Right ventricle myocardium superior (tissue), 1 donor: ENCODE measurements at places on chromosomes 13 and 19.

DNA sequence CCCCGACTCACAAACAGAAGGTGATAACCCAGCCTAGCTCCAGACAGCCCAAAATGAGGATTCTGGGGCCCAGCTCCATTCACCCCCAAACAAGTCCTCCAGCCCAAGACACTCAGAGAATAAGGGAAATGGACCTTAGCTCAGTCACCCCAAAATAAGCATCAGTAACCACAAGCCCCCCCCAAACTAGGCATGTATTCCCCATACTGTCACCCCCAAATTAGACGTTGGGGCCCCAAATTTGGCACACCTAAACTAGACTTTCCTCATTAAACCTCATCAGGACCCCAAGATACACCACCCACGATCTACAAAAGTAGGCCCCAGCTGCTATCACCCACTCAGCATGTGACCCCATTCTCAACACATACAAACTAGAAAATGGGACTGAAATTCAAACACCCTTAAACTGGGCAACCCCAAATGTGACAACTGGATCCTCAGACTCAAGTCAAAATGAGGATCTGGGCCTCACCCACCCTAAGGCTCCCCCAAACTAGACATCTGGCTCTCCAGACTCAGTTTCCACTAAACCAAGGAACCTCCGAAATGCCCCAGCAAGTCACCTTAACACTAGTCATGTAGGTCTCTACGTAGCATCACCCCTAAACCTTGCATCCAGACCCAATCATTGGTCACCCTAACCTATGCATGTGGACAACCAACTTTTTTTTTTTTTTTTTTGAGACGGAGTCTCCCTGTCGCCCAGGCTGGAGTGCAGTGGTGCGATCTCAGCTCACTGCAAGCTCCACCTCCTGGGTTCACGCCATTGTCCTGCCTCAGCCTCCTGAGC is 13.4 kb upstream of the ERFL start:
- DNase-seq = no peak

GRCh38 chr13:39862900-39863299 is 207.4 kb downstream of the COG6 start:
- DNase-seq = no peak

- DNase-seq = no peak
Observed at GRCh38 chr13:27721681-27722080, 70.6 kb upstream of the GSX1 start.

GRCh38 chr13:56670563-56670962 is 470.2 kb upstream of the PRR20A start:
- no peak for DNase-seq

GRCh38 chr19:27775395-27775794 is 1437.6 kb downstream of the UQCRFS1 start:
- no peak for DNase-seq

DNA sequence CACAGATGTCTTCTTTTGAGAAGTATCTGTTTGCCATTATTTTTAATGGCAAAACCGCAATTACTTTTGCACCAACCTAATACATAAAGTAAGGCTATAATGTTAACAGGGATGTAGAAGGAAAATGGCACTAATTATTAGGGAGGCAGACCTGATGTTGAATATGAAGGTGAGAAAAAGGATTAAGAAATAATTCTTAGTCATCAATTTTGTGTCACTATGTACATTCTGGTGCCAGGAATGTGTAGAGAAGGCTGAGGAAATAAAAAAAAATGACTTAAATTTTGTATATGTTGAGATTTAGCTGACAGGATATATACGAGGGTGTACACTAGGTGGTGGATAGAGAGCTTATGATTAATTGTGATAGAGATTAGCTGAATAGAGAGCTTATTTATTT is 12.6 kb downstream of the ZNF585B start:
- no peak for DNase-seq

- no peak for DNase-seq
Observed at GRCh38 chr19:4060621-4061177, 6.0 kb downstream of the ZBTB7A start.

DNA sequence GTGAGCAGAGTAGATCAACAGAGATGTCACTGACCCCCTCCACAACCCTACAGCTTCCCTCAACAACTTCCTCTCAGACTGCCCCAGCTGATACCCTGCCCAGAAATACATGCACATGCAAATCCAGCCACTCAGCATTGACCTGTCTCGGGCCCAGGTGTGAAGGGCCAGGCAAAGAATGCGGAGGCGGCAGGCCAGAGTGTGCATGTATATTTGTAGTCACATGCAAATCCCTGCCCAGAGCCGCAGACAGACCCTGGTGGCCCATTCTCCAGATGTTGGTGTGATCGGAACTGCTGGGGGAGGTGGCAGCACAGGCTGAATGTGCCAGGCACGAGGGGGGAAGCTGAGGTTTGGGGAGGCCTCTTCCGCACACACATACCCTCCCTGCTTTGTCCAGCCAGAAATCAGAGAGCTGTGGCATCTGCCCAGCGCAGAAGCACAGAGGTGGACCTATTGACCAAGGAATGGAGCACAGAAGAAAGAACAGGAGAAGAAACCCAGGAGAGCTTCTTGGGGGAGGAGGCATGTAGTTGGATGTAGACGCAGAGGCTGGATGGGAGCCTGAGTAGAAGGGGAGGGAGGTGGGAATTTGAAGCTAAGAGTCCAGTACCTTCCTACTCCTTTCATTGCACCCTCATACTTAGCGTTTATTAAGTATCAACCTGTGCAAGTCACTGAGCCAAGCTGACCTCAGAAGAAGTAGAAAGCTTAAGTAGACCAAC is 14.4 kb downstream of the MEF2B start:
- no peak for DNase-seq

DNA sequence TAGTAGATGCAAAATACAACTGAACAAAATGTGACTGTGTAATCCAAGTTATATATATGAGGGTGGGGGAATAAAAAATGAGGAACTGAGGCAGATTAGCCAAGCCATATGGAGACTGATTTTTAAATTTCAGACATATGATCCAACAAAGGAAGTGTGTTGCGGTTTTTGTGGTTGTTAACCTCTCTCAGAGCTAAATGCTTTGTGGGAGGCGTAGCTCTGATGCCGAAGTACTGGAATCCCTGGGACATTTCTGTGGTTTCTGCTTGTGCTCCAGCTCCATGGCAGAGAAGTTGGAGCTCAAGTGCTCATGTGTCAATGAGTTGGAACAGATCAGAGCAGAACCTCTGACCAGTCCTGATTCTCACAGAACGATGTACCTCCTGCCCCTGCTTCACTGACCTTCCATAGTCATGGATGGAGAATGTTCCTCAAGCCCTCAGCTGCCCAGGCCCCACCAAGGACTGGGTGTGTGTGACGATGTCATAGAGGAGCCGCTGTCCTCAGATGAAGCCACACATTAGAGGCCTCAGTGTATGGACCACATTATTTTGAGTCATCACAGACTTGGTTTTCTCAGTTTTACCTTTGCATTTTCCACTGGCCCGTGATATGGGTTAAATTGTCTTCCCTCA is 107.6 kb downstream of the SOX1 start:
- DNase-seq = no peak

- peak; percentile 33 for DNase-seq
Observed at GRCh38 chr19:19257137-19257536, 16.0 kb downstream of the TM6SF2 start.

DNA sequence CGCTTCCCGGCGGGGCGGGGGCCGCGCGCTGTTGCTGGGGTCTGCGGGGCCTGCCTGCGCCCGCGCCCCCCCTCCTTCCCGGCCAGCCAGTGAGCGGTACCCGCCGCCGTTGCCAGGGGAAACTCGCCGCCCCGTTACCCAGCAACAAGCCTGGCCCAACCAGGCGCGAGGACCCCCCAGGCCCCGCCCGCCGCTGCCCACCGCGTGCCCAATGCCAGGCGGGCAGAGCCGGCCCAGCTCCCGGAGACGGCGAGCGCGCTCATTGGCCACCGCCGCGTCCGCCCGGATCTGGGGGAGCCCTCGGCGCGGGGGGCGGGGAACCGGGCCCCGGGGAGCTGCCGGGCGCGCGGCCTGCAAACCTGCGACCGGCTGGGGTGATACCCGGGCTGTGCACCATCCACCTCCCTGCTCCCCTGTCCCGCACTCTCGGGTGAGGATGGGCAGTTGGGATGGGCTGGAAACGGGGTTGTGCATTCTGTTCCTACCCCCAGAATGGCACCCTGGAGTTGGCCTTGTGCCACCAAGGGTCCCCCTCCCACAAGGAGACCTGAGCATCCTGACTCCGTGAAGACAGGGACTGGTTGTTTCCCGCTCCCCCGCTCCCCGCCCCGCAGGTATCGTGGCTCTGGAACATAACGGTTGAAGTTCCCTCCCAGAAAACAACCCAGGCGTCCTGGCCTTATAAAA is 8.8 kb upstream of the BBC3 start:
- DNase-seq = no peak
